ENCODE measurements at places on chromosomes 12 and 14.

DNA sequence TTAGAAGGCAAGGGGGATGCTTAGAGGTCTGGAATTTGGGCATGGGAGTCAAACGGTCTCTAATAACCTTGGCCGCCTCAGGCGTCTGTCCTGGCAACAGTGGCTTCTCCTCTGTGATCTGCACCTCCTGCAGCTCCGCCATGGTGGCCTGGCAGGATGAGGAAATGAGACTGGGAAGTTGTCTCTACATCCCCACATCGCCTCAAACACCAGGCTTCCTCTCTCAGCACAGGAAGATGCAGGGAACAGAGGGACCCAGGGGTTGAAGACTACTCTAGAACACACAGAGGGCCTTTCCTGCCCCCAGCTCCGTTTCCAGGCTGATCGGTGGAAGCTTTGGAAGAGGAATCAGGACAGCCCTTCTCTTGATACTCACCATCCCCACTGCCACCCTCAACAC lies 1.7 kb downstream of the NDRG2 start:
- no peak for DNase-seq

- DNase-seq = no peak
Observed at GRCh38 chr14:59352961-59353360, 112.2 kb downstream of the GPR135 start.

- no peak for DNase-seq
Observed at GRCh38 chr14:56378046-56378445, 201.6 kb upstream of the TMEM260 start.

DNA sequence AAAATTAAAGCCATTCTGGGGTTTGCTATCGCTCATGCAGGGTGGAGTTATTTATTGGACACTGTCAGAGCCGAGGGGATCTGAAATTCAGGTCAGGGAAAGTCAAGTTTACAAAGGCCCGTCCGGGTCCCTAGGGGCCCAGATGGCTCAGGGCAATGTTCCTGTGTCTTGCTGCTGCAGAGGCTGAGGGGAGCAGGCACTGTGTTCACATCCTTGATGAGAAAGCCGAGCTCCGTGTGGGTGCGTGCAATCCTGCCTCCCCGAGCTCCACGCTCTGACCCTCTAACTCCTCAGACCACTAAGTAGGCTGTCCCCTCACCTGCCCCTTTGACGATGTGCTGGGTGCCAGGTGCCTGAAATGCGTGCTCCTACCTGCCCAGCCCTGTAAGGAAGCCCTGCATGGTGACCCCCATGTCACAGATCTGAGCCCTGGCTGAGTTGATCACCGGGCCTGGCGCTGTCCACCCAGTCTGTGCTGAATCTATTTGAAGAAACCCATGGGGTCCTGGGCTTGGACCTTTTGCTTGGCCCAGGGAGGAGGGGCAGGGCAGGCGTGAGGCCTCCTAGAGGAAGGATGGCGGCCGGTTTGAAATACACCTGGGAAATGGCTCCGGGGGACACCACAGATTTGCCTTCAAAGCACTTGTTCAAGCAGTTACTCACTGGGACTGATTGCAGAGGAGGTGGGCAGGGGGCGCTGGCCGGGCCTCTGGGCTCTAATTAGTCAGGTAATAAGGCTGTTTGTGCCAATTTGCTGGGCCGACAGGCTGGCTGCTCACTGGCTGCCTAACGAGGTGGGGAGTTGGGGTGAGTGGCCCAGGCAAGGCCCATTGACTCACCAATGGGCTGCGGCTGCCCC lies 204.3 kb downstream of the KIF26A start:
- DNase-seq = no peak

GRCh38 chr12:79590751-79591150 lies 100.0 kb downstream of the PAWR start:
- DNase-seq = no peak

DNA sequence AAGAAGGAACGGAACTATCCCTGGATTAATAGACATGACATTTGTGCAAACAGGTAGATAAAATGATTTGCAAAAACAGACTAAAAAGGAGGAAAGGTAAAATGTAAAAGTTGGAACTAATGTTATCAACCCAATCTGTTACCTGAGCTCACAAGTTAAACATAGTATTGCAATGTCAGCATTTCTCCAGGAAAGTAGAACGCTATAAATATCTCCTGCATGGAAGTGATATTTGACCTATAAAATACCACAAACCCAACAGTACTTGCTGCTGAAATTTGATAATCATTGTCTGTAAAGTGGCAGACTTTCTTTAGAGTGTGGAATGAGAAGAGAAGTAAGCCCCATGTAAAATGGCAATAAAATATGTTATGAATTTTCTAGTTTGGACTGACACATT lies 1435.7 kb downstream of the LRFN5 start:
- no peak for DNase-seq

- no peak for DNase-seq
Observed at GRCh38 chr12:109255377-109255776, 53.7 kb downstream of the FOXN4 start.

- no peak for DNase-seq
Observed at GRCh38 chr12:75699728-75700496, 188.5 kb upstream of the KRR1 start.

GRCh38 chr12:67595365-67595764 lies 53.2 kb upstream of the DYRK2 start:
- DNase-seq = no peak

GRCh38 chr14:21299562-21300130 lies 19.8 kb downstream of the RPGRIP1 start:
- DNase-seq = no peak

GRCh38 chr14:20688167-20688839 lies at the start of gene ANG:
Gene ANG (plus strand): TSS chr14:20688764. CDS start chr14:20693565, 4,801 bp downstream.
- no peak for DNase-seq

DNA sequence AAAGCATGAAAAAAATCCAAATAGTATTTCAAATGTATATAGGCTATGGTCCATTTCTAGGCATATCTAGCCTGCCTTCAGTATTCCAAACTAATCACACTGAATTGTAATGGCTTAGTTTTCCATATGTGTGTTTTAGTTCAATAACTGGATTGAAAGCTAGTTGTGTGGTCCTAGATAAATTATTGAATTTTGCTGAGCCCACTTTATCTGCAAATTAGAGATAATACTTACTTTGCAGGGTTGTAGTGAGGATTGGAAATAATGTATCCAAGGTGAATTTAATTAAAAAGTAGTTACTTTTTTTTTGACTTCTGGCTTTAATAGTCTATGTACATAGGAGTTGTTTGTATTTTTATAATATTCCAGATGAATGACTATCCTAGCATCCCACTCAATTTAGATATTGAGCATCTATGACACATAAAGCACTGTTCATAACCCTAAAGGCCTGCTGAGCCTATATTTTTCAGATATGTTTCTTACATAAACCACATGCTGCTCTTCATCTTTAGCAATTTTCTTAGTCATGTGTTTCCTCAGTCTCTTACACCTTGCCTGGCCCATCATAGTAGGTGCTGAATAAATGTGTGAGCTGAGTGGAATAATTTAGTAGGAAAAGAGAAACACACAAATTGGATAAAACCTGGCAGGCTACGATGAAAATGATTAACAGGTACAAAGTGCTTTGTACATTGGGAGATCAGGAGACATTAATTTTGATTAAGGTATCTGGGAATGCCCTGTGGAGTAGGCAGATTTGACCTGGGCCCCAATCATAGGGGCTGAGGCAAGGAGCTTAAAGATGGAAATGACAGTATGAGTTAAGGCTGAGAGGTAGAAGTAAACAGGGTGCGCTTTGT lies 1.1 kb upstream of the ATP23 start:
- no peak for DNase-seq

- DNase-seq = no peak
Observed at GRCh38 chr14:32339188-32339587, 10.1 kb downstream of the AKAP6 start.

DNA sequence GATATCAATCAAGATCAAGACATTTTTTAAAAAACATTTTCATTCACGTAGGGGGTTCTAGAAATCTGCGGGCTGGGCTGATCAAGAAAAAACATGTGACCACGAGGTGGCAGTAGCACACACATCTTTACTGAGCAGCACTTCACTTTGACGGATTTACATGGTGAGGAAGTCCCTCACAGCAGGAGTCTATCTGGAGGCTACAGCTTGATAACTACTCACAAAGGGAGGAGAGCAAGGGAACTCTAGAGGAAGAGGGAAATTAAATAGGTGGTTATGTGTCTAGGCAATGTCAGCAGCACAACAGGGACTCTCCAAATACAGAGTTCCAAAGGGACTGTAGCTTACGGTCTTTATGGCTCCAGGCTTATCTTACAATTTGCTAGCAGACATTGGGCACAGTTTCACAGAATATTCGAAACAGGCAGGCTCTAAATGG lies 248.1 kb downstream of the DPY19L2 start:
- DNase-seq = peak; percentile 65

DNA sequence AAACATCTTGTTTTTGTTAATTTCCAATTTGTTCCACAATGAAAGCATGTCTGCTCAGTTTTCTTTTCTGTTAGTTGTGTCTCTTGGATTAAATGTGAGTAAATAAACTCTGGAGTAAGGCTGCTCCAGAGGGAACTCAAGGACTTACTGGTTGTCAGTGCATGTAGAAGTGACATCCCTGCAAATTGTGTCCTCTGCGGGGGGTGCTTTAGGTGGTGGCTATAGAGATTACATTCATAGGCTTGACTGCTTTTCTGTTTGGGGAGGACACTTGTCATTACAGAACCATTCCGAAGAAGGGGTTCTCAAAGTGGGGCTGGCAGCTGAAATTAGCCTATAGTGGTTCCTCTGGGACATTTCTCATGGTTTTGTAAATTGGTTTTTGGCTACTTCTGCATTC lies 8.8 kb downstream of the TMTC2 start:
- no peak for DNase-seq

DNA sequence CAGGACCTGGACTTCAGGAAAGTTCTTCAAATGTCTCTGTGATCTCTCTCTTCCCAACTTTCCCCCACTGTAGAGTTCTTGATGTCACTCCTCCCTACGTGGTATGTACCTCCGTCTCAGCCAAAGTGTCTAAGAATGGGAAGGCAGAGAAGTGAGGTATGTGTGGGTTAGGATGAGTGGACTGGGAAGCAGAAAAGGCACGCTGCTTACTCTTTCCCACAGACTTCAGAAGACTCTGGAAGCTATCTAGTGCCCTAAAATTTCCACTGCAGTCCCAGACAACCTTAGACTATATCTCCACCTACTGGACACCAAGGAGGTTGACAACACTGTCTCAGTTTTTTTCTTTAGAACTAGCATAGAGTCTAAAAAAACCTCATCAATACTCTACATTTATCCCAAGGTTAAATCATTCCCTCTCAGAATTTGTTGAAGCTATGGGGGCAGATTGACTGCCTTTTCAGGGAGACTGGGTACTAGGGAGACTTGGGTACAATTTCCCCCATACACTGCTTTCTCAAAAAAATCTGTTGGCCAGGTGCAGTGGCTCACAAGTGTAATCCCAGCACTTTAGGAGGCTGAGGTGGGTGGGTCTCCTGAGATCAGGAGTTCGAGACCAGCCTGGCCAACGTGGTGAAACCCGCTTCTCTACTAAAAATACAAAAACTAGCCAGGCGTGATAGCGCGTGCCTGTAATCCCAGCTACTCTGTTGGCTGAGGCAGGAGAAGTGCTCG lies 20.6 kb upstream of the ITGA5 start:
- DNase-seq = no peak

DNA sequence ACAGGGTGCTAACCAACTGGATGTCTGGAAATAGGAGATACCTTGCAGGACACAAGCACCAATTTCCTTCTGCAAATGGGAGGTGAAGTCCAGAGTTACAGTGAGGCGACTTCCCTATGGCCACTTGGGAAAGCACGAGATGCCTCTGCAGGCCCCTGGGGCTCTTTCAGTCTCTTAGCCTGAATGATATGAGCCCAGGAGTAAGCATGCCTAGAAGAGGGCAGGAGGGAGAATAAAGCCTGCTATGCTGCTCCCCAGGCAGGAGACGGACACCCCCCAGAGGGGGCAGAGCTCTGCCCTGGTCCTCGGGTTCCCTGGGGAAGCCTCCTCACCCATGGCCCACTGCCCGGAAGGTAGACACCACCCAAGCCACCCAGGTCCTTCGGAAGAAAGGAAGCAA lies 105.1 kb downstream of the GCH1 start:
- DNase-seq = no peak

DNA sequence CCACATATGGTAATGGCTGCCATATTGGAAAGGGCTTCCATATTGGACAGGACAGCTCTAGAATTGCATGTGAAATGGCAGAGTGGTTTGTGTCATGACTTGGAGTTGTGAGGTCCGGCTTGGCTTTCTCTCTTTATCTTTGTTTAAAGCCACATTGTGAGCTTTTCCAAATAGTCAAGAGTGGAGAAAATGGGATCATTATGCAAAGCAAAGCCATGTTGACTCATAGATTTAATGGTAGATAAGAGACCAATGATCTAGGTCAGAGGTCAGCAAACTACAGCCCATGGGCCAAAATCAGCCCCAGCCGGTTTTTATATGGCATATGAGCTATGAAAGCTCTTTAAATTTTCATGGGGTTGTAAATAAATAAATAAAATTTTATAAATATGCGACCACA lies 449.1 kb downstream of the BCL11B start:
- no peak for DNase-seq

DNA sequence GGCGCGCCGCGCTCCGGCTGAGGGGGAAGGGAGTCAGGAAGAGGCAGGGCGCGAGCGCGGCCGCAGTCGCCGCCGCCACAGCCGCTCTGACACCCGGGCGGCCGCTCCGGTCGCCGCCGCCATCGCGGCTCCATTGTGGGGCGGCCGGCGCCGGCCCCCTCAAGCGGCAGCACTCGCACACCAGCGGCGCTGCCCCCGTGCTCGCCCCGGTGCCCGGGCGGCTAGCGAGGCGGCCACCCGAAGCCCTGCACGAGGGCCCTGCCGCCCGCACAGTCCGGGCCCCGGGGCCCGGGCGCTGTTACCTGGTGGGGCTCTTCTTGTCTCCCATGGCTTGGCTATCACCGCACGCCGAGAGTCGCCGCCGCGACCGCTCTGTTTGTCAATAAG lies 202 bp downstream of the YAF2 start:
- no peak for DNase-seq

DNA sequence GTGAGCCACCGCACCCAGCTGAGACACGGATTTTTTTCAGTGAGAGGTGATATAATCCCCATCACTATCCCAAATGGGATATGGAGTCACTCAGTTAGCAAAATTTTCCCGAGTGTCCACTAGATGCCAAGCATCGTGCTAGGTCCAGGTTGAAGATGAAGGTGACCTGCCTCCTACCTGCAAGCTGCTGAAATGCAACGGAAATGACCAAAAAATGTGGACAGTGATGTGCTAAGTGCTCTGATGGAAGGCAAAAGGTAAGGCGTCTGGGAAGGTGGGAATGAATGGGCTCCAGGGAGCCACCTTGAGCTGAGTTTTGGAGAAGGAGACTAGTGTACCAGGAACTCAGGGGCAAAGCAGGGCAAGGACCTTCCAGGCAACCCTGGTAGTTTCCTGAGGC lies 64.6 kb downstream of the CALM1 start:
- no peak for DNase-seq

GRCh38 chr14:81837304-81837703 lies 303.7 kb upstream of the SEL1L start:
- no peak for DNase-seq

GRCh38 chr14:52175982-52176502 lies 91.5 kb upstream of the PTGDR start:
- no peak for DNase-seq

GRCh38 chr14:82776958-82777357 lies 1243.3 kb upstream of the SEL1L start:
- no peak for DNase-seq

GRCh38 chr14:102525219-102525928 lies 15.8 kb upstream of the ANKRD9 start:
- no peak for DNase-seq
